ENCODE measurements at places on chromosomes 2 and 18. TPM values are rescaled to one million over a fixed set of nuclear protein-coding genes. Genes with fewer than 3 reads are reported as not detected.

SALL3 gene
- total RNA-seq = not detected

LYPD1 gene
- 34.3 TPM for total RNA-seq

RASGRP3 gene
- total RNA-seq = 4.6 TPM

GRCh38 chr18:52140986-52141385, 199.0 kb upstream of the DCC start:
- H3K4me3 ChIP-seq = no peak overlapping the region
- no peak overlapping the region for H3K27ac ChIP-seq
- H3K36me3 ChIP-seq = no peaks in the 10 kb centered on the region
- no peaks in the 10 kb centered on the region for H3K27me3 ChIP-seq

Data from Calu3 (cell line).